ENCODE measurements at places on chromosomes 13 and 19.

DNA sequence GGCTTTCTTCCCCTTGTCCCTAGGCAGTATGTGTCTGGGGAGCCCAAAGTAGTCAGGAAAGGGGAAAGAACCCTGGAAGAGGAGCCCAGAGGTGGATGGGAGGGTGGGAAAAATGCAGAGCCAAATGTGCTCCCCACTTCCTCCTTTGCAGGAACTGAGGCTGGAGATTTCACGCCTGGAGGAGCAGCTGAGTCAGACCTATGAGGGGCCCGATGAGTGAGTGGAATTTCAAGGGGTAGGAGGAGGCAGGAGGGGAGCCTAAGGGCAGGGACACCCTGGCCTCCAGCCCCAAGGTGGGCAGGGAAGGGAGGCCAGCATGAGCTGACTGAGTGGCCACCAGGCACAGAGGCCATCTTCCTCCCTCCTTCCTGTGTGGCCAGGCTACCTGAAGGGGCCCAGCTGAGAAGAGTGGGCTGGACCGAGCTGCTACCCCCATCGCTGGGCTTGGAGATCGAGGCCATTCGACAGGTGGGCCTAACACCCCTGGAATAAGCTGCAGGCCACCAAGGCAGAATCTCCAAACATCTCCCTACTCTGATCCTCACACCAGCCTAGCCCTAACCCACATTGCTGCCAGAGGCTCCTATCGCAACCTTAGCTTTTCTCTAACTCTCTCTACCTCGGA, 14.3 kb downstream of the PTH2 start:
- DNase-seq = no peak

GRCh38 chr19:10580979-10581631, 6.0 kb downstream of the AP1M2 start:
- peak; percentile 78 for DNase-seq

- DNase-seq = no peak
Measured at GRCh38 chr13:106734198-106734597, 166.3 kb upstream of the ARGLU1 start.

- no peak for DNase-seq
Measured at GRCh38 chr13:86922936-86923335, 748.2 kb upstream of the SLITRK5 start.

- no peak for DNase-seq
Measured at GRCh38 chr19:49772850-49773432, 6.1 kb downstream of the AP2A1 start.

DNA sequence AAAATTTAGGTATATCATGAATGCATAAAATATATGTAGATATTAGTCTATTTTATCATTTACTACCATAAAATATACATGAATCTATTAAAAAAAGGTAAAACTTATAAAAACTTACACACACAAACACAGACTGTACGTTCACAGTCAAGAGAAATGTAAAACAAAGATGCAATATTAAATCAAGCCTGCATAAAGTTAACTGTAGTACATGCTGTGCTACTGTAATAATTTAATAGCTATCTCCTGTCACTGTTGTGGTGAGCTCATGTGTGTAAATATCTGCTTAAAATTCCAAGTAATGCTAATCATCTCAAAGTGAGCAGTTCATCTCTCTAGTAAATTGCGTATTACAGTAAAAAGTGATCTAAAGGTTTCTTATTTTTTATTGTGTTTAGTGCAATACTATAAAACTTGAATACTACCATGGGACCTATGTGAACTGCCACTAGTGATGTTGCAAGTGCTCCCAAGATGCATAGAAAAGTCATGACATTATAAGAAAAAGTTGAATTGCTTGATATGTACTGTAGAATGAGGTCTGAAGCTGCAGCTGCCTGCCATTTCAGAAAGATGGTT, 762 bp upstream of the ZNF233 start:
- DNase-seq = no peak

GRCh38 chr19:41563854-41564514, 12.0 kb upstream of the CEACAM21 start:
- no peak for DNase-seq

DNA sequence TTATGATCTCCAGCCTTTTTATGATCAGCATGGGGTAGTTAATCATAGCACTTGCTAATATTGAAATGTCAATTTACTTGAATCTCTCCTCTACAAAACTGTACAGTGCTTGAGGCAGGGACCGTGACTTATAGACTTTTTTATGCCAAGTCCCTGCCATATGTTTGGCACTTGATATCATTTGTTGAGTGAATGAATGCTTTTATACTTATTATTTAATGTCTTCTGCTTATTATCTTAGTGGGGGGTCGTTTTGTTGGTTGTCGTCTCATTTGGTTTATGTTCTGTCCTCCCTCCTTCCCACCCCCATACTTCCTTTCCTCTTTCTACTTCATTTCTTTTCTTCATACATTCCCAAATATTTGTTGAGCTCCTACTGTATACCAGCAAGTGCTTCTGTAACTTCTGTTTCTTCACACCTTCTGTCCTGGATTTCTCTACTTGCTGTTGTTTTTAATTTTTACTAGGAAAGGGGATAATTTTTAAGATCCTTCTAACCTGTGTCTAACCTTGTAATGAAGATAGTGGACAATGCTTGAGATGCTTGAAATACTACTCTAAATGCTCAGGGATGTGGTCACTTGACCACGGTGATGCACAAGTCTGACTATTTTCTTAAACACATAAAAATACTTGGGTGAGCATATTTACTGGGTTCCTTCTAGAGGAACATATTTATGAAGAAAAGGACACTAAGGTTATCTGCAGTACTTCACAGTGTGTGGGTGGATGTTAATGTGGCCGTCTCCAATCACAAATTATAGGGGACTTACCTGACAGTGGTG, 223.8 kb downstream of the TDRD3 start:
- DNase-seq = no peak

GRCh38 chr19:7874076-7874896, at the start of gene PRR36:
PRR36 (minus strand) TSS chr19:7874390; CDS start chr19:7873689, 701 bp downstream.
- DNase-seq = no peak

DNA sequence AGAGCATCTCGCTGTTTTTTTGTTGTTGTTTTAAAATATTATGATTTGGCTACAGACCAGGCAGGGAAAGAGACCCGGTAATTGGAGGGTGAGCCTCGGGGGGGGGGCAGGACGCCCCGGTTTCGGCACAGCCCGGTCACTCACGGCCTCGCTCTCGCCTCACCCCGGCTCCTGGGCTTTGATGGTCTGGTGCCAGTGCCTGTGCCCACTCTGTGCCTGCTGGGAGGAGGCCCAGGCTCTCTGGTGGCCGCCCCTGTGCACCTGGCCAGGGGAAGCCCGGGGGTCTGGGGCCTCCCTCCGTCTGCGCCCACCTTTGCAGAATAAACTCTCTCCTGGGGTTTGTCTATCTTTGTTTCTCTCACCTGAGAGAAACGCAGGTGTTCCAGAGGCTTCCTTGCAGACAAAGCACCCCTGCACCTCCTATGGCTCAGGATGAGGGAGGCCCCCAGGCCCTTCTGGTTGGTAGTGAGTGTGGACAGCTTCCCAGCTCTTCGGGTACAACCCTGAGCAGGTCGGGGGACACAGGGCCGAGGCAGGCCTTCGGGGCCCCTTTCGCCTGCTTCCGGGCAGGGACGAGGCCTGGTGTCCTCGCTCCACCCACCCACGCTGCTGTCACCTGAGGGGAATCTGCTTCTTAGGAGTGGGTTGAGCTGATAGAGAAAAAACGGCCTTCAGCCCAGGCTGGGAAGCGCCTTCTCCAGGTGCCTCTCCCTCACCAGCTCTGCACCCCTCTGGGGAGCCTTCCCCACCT, 183.3 kb downstream of the KDM4B start:
- no peak for DNase-seq

DNA sequence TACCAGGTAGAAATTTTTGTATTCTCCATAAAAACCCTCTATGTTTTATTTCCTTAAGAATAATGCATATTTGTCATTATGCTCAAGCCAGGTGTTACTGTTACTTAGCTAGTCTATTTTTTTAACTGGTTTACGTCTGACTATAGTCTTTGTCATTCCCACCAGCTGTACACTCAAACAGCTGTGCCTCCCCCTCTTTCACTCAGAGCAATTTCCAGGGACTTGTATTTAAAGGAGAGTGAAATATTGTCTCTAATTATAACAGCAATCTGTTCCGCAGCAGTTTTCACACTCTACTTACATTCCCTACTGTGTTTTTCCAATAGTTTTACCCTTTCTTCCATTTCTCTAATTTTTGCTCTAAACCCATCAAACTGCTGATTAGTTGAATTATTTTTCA, 813.6 kb upstream of the MIR17HG start:
- no peak for DNase-seq

- DNase-seq = no peak
Measured at GRCh38 chr19:44303976-44304568, 753 bp downstream of the ZNF235 start.

DNA sequence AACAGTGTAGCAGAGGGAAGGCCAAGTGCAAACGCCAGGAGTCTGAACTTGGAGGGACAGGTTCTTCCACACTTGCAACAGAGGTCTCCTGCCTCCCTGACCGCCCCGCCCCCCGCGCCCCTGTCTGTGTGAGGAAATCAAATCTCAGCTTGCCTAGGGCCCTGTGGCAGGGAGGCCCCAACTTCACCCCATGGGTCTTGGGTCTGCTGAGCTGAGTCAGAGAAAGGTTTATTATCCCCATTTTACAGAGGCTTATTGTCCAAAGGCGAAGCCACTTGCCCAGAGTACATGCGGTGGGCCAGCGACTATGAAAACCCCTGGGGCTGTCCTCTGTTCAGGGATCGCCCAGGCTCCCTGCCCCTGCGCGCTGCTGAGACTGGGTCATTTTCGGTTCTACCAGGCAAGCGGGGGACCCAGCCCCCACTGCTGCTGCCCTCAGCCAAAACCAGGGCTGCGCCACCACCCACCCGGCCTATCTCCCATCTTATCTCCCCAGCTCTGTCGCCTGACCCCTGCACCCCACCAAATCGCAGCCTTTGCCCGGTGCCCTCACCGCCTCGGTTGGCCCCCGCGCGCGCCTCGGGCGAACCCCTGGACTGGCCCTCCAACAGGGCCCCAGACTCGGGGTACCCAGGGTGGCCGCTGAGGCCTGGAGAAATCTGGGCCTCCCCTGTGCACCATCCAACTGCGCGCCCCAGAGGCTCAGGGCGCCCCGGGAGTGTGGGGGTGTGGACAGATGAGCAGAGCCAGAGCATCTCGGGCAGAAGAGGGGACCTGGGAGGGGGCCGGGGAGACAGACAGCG, 850 bp upstream of the CERS4 start:
- DNase-seq = no peak

DNA sequence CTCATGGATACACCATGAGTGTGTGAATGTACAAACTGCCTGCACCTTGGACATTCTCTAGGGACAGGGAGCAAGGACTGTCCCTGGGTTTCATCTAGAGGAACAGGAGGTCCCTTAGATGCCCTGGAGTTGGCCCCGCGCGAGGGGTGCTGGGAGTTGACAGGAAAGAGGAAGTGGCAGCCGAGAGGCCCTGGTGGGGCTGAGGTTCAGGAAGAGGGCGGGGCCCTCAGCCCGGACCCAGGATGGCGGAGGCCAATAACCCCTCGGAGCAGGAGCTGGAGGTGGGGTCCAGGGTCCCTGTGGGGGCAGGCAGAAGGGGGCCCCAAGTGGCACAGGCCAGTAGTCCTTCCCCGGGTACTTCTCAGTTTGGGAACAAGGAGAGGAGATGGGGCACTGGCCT, 6.9 kb downstream of the PKN1 start:
- peak; percentile 61 for DNase-seq

- DNase-seq = no peak
Measured at GRCh38 chr19:31355665-31356289, 6.5 kb upstream of the TSHZ3 start.

DNA sequence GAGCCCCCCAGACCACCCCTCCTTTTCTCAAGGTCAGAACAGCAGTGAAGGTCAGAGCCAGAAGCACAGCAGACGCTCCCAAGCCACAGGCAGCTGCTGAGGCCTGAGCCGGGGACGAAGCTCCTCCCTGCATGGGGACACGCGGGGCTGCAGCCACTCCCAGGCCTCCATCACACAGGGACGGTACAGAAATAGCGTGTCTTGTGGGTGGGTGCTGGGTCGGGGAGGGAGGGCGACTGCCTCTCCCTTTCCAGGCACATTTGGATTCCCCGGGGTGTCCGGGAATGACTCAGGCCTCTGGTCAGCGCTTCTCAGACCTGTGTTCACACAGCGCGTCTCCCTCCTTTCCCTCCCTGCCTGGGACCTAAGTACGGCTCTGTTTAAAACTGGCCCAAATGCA, 33.2 kb downstream of the RASA3 start:
- DNase-seq = no peak

DNA sequence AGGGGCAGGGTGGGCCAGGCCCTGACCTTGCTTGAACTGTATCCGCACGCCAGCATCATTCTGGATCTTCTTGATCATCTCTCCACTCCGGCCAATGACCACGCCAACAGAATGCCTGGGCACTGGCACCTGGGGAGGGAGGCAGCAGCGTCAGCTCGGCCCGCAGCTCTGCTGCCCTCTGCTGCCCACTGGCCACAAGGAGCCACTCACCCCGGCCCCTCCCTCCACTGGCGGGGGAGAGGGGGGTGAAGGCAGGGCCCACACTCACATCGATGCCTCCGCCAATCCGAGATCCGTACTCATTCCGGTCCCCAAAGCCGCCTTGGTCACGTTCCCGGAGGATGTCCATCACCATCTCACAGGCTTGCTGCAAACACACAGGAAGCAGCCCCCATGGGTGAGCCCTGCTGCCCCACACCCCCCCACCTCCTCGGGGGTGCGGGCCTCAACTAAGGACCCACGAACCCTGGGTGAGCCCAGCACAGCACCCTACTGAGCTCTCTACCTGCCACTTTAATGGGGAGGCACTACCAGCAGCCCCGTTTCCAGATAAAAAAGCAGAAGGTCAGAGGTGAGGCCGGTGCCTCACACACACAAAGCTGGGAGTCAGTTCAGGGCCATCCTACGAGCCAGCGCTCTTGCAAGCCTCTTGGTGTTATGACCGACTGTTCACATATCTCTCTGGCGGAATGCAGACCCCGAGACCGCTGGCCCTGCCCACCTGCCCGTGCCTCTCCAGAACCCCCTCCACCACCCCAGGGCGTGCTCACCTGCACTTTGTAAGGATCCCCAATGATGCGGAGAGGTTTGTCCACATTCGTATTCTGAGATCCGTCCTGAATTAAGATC, 6.7 kb downstream of the KHSRP start:
- DNase-seq = no peak

DNA sequence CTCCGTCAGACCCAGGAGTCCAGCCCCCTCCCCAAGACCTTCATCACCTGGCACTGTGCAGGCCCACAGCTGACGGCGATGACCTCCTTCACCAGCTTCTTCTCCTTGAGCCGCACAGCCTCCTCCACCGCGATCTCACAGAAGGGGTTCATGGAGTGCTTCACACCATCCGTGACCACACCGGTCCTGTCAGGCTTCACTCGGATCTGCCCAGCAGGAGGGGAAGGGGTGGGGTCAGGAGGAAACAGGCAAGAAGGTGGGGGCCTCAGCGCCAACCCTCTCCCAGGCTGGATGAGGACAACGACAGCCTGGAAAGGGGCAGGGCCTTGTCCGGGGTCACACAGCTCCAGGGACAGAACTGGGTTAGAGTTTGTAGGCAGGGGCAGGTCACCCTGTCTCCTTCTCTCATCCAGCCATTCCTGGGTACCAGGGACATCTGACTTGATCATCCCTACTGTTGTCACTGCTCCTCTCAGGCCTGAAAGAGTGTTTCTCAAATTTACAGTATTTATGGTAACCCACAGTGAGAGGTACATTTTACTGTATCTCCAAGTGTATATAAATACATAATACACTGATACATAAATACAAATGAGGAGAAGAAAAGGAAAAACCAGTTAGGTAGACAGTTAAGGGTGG, 12.0 kb downstream of the ETFB start:
- DNase-seq = no peak
